ENCODE measurements at places on chromosomes 7 and 10.
A peak's percentile ranks its signal among the peaks of the same experiment; 100 is the strongest.

- no peak for DNase-seq
Observed at GRCh38 chr10:26790221-26790995, 70.3 kb downstream of the ABI1 start.

GRCh38 chr7:14179781-14180180, 190.3 kb upstream of the ETV1 start:
- DNase-seq, result no peak

DNA sequence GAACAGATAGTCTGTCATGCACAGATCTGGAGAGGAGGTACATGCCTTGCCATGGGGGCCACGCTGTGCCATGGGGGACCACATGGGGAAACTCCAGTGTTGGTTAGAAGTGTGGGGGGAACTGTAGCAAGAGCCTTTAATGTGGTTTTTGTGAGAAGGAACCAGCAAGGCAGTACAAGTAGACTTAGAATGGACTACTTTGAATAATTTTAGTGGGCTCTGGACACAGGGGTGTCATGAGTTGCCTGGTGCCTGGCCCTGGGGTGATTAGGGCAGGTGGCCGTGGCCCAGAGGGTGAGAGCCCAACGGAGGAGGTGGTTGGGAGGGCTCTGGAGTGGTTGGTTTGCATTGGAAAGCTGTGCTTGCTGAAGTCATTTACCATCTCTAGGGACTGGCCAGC, 77.2 kb downstream of the CXCL12 start:
- no peak for DNase-seq

GRCh38 chr10:114541081-114541796, 116.8 kb downstream of the ABLIM1 start:
- no peak for DNase-seq

GRCh38 chr10:123187781-123188180, 33.6 kb downstream of the BUB3 start:
- no peak for DNase-seq

GRCh38 chr10:35324196-35324595, 12.1 kb upstream of the CCNY start:
- no peak for DNase-seq

DNA sequence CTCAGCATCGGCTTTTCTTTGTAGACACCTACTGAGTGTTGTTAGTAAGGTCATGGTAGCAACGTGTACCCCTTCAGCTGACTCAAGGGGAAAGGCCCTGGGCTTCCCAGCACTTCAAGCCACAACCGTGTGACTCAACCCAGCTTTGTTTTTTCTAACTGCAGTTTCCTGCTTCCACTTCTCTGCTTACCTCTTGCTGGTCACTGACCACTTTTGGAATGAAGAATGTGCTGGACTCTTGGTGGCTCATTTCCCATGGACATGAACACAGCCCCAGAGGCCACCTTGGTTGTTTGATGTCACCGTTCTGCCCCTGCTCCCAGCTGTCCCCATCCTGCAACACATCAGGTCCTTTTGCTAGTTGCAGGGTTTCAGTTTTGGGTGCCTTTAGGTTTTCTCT, 69.5 kb upstream of the ZNF438 start:
- no peak for DNase-seq

DNA sequence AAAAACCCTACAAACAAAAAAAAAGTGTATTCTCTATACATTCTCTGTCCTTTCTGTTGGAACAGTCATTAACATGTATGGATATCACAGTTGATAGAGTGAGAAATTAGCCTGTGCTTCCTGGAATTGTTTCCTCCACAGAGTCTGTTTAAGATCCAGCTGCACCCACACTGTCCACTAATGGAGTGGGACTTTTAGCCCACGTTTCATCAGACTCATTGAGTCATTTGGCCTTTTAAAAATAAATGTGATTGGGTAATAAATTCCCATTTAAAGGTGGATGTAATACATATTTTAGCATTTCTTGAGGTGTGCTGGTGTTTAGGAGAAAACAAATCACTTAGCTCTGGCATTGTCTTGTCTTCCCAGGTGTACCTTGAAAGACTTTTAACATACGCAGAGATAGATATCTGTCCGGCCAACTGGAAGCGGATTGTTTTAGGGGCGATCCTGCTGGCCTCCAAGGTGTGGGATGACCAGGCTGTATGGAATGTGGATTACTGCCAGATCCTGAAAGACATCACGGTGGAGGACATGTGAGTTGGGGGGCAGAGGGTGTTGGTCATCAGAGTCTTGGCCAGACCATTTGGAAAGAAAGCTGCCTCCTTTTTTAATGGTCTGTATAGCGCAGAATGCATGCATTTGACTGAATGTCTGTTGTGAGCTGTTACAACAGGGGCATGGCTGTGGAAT, 52.3 kb upstream of the GJD4 start:
- DNase-seq, result no peak

GRCh38 chr10:122875843-122876466, 3.4 kb downstream of the FAM24B start:
- no peak for DNase-seq

GRCh38 chr7:8365499-8366110, 67.8 kb upstream of the NXPH1 start:
- peak; percentile 75 for DNase-seq

DNA sequence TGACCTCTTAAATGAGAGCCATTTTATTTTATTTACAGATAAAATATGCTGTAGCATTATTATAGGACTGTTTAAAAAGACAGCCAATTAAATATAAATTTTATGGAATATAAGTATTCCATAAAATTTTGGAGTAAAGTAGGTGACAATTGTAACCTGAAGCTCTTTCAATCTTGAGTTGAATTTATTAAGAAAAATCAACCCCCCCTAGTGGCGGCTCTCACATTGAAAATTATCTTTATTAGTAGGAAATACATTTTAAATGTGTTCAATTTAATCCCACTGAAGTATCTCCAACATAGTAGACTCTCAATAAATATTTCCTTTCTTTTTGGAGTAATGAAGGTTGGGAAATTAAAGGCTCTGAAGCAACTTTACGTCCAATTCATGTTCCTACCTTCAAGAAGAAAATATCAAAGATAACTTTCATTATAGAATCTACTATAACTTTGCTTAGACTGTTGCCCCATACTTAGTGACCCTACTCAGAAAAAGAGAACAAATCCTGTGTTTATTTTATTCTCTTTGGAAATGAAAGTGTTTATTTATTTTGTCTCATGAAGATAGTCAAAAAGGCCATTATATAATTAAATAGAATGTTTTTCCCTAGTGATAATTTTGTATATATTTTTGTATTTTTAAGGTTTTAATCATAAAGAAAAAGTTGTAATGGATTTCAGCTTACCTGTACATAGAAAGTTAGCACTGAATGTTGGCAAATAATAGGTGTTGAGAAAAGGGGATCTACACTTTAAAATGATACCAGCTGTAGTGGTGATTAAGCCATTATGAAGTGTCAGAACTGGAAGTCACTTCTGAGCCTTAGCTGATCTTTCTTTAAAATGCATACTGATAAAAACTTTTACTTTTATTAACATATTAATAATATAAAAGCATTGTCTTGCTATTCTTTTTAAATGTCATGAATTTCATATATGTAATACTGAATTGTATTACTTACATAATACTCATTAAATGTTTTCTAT, 3.3 kb downstream of the AHR start:
- peak; percentile 35 for DNase-seq

DNA sequence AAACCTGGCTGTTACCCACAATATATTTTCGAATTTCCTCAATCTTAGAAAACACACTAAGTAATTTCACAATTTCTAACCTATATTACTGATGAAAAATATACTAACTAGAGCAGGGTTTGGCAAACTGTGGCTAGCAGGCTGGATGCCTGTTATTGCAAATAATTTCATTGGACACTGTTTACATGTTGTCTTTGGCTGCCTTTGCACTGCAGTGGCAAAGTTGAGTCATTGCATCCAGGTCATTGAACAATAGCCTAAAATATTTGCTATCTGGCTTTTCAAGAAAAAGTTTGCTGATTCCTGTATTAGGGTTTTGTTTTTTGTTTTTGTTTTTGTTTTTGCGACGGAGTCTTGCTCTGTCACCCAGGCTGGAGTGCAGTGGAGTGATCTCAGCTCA, 47.2 kb downstream of the KIF11 start:
- no peak for DNase-seq

GRCh38 chr7:155378580-155378934, 79.4 kb upstream of the EN2 start:
- DNase-seq, result no peak

DNA sequence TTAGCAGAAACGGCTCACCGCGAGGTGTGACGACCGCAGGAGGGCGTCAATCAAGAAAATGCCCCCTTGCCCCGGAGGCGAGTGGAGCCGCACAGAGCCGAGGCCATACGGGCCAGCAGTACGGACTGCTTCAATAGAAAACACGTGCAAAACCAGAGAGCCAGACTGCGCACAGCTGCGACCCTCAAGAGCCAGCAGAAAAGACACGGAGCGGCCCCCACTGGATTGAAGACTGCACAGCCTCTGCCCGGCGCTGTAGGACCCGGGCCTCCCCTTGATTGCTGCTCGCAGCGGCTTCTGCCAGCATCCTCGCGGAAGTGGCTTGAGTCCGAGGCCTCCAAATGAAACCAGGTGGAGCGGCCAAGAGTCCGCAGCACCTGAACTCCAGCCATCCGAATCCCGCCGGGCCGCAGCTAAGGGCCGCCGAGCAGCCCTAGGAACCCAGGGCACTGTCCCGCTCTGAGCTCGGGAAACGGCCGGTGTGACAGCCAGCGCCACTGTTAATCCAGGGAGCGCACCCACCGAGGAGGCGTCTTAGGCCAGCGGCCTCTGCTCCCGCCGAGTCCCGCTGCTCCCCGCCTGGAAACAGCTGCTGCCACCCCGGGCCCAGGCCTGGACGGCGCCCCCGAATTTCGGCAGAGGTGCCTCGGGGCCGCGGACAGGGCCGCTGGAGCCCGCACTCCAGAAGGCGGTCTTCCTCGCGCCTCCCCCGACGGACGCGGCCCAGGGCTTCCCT, 660 bp upstream of the HHEX start:
- DNase-seq, result peak; percentile 50

DNA sequence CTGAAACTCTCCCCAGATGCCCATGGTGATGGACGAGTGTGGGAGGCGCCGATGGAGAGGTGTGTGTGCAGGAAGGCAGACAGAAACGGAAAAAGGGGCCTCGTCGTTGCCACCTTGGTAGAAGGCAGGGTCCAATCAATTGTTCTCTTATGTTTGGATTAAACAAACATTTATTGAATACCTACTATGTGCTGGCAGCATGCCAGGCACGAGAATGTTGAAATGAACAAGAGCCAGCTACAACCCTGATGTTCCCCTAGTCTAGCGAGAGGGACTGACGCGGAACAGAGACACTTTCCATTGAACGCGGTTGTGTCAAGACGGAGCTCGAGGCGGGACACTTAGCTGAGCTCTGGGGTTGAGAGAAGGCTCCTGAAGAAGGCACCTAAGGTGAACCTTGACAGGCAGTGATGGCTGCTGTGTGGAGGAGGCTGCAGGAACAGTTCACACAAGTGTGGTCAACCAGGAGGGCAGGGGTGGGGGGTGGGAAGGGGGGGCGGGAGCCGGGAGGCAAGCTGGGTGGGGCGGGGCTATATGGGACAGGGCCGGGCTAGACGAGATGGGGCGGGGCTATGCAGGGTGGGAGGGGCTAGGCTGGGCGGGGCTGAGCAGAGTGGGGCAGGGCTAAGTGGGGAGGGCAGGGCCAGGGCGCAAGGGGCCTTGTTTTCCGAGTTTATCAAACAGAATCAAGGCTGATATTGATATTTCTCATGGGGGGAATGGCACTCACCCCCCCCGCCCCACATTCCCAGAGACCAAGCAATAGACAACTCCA, 181.0 kb downstream of the GATA3 start:
- no peak for DNase-seq

DNA sequence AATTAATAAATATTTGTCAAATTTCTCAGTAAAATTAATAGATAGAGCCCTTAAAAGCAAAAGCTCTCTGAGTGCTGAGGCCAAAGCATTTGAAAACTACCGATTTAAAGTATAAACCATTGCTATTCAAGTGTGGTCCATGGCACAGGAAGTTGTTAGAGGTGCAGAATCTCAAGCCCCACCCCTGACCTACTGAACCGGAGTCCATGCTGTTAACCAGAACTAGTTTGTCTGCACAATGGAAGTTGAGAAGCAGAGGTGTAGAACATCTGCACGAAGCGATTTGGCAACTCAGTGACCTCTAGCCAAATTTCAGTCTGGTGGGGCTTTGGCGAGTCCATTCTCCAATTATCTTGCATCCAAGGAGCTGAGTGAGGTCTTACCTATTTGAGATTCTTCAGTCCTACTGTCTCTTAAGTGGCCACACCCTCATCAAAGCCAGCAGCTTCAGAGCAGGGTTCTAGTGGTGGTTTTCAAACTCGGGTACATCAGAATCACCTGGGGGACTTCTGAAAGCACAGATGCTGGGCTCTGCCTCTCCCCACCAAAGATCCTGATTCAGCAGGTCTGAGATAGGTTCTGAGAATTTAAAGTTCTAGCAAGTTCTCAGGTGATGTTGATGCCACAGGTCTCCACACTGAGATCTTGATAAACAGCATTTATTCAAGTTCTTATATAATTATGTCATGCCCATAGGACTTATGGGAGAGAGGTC, 96.8 kb upstream of the SAMD8 start:
- no peak for DNase-seq

GRCh38 chr10:103120977-103121735, 71.9 kb downstream of the NT5C2 start:
- DNase-seq, result no peak

GRCh38 chr7:16592395-16592794, 53.2 kb downstream of the ANKMY2 start:
- DNase-seq, result no peak

GRCh38 chr10:73809061-73809818, 2.2 kb downstream of the NDST2 start:
- no peak for DNase-seq

DNA sequence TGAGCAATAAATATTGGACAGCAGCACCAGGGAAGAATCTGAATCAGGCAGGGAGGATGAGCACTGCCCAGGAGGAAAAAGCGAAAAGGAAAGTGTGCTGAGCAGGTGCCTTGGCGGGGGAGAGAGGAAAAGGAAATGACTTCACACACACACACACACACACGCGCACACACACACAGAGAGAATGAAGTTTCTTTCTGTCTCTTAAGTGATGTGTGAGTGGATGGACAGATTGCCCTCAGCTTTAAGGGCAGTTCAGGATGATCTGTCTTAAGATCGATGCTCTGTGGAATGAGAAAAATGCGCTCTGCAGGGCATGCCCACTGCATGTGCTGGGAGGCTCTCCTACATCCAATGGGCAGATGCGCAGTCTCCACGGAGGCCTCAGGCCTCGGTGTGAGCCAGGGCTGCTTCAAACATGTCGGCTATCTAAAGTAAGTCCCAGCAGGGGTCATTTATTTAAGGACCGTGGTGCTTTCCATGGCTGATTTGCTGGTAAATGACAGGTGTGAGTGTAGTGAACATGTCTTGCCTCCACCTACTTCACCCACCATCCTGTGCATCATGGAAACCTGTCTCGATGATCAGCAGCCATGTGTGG, 2.5 kb upstream of the ACBD5 start:
- peak; percentile 24 for DNase-seq

DNA sequence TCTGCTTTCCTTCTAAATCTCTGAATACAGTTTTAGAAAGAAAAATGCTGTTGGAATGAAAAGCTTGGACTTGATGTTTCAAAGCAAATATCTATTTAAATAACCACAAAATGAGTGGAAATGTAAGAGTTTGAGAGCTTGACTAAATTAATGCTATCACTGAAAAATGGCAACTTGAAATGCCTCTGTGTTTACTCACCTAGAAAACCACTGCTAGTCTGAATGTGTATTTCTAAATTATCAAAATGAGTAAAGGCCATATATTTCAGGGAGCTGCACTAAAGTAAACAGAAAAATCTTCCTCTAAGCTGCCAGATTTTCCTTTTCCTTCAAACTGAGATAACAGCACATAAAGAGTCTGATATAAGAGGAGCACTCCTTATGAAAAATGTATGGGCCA, 87.9 kb downstream of the DPY19L1 start:
- no peak for DNase-seq
